Osteoblast (primary cell): ENCODE measurements at places on chromosomes 2 and 18. TPM values are rescaled to one million over a fixed set of nuclear protein-coding genes. Genes with fewer than 3 reads are reported as not detected.
A peak's percentile ranks its signal among the peaks of the same experiment; 100 is the strongest.

TTN gene
- total RNA-seq = under 0.01 TPM in 2 replicates

C2orf80 gene
- total RNA-seq = not detected in 2 replicates

ALPG gene
- not detected in 2 replicates for total RNA-seq

OR6B2 gene
- not detected in 2 replicates for total RNA-seq

PLA2R1 gene
- 19.2 and 19.9 TPM in 2 replicates for total RNA-seq

MEIS1 gene
- 11.9 and 15.9 TPM in 2 replicates for total RNA-seq

SCTR gene
- not detected in 2 replicates for total RNA-seq

ABCB6 gene
- total RNA-seq = 26.2 and 28.2 TPM in 2 replicates

PROKR1 gene
- total RNA-seq = not detected in 2 replicates

RFTN2 gene
- 14.5 and 18.6 TPM in 2 replicates for total RNA-seq

WDPCP gene
- 16.3 and 18.3 TPM in 2 replicates for total RNA-seq

GRCh38 chr2:159010963-159011362 lies 42.5 kb downstream of the TANC1 start:
- no peak for DNase-seq

DNA sequence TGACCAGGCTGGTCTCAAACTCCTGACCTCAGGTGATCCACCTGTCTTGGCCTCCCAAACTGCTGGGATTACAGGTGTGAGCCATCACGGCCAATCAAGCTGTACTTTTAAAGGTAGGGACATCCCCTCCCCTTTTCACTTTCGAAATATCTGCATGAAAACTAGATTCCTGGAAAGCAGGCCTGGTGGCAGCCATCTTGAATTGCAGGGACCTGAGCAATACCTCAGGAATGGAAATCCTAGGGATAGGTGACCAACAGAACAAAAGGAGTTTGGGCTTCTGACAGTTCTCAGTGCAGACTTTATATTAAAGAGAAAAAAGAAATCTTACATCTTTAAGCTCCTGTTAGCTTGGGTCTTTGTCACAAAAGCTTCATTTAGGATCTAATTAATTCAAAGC lies 62.6 kb downstream of the KLF7 start:
- no peak for DNase-seq

DNA sequence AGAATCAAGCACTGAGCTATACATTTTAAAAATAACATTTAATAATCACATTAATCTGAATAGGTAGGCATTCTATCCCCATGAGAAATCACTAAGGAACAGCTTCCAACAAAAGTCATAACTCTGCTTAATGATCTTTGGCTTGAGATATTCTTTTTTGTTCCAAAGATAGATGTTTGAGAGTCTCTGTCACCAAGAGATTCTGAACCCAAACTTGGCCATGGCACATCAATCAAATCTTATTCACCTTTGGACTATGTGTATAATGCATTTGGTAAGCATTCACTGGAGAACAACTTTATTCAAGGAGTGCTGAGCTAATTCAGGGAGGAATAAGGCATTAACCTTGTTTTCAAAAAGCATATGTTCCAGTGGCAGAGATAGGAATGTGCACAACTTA lies 743.3 kb downstream of the SLC4A3 start:
- DNase-seq = no peak

GRCh38 chr2:130985206-130985780 lies 108.0 kb downstream of the FAM168B start:
- DNase-seq = no peak

DNA sequence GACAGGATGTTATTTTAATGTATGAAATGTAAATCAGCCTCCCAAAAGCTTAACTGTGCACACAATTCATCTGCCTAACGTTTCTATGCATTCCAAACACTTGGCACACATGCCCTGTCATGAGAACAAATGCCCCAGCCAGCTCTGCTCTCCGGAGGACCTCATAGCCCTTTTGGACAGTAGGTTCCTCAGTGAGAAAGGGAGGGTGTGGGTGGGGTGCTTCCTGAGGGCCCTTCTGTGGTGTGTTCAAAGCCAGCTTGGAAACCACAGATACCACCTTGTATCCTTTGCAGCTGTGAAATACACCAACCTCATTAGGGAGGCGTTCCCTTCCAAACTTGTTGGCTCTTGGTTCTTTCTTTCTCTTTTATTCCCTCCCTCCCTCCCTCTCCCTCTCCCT lies 102.2 kb upstream of the ASB18 start:
- no peak for DNase-seq

DNA sequence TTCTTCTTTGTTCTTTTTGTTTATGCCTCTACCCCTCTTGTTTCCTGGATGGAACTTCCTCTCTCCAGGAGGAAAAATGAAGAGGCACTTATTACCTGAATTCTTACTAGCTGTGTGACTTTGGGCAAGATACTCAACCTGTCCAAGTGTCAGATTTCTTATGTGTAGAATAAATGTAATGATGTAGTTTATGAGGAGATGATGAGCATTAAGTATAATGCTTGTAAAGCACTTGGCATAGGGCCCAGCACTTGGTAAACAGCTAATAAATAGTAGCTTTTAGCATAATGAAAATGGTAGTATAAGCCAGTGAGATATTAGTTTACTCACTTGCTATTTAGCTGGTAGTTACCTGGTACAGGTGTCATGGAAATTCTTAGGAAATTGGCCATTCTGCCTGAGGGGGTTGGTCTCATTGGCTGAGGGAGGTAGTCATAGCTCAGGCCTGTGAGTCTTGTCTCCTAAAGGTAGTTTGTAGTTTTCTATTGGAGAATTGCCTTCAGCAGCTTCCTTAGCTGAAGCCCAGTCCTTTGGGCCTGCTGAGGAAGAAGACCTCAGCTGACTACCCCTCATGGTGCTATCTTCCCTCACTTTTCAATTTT lies 133.4 kb upstream of the NABP1 start:
- DNase-seq = no peak

- peak; percentile 53 for DNase-seq
These were observed 5.0 kb downstream of the FZD7 start for GRCh38 chr2:202038471-202039277.

DNA sequence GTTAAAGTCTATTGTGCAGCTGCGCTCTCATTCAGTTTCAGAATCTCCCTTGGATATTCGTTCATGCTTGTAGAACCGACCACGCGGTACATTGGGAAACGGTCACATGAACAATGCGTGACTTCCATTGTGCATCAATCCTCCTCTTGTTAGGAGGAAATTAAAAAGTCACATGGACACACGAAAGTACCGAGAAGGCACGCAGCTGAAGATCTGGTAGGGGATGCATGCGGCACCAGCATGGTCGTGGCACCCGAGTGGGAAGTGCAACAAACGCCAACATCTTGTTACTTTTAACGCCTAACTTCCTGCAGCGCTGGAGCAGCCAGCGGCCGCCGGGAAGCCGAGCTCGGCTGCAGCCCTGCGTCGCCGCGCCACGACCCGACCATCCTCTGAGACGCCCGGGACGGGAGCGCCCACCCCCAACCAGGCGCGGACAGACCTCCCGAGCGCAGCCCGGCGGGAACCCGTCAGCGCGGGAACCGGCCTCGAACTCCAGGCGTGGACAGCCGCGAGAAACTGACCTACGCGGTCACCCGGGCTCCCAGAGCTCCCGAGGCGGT lies 412 bp downstream of the OSBPL1A start:
- DNase-seq = peak; percentile 79

GRCh38 chr2:107558295-107558694 lies 268.4 kb upstream of the RGPD4 start:
- no peak for DNase-seq

DNA sequence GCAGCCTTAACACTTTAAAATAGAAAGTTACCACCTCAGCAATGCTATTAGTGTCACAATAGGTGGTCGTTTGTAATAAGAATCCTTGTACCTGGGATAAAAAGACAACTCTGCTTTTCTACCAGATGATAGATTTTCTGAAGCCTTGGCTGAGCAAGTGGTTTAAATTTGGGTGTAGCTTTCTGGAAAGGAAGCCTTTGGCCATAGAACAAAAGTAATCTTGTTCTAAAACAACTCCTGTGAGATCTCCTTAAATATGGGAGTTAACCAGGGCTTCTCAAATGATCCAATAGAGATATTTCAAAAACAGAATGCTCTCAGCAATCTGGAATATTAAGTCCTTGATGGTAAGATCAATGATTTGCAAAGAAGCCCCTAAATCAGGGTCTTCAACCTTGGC lies 261.6 kb downstream of the ZNF516 start:
- DNase-seq = no peak

DNA sequence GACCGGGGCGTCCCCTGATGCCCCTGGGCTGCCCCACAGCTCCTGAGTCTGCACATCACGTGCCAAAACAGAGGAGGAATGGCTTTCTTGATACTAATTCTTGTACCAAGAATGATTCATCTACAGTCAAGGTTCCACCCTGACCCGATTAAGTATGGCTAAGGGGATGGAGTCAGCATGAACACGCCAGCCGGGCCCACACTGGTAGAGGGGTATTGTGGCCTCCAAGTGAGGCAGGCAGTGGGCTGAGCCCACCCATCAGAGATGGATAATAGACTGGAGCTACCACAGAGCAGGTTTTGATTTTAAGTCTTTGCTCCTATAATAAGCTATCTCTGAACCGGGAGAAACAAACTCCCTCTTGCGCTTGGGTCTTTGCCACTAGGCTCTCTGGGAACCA lies 17.9 kb upstream of the GNAL start:
- no peak for DNase-seq

DNA sequence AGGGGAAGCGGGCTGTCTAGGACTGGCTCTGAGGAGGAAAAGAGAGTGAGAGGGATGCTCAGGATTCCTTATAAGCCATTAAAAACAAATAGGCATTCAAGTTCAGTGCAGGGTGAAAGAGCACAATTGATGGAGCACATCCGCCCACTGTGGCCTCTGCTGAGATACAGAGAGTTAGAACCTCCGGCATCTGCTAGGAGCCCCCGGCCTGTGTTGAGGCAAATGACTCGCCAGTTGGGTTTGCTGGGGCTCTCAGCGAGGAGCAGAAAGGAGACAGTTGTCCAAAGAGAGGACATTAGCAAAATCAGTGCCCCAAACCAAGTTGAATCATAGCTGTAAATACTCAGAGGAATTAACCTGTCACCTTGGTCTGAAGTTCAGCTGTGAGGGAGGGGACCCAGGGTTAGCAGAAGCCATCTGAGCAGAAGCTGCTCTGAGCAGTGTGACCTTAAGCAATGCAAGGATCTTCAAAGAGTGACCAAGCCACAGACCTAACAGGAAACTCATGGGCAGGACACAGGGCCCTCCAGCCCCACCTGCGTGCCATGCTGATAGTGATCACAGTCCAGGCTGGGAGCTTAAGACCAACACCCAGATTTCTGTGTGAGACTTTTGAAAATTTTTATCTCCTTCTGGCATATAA lies 23.3 kb upstream of the IL18RAP start:
- DNase-seq = no peak

GRCh38 chr2:74735564-74735963 lies 81.5 kb downstream of the SEMA4F start:
- no peak for DNase-seq

GRCh38 chr2:206920310-206920709 lies 19.0 kb upstream of the CPO start:
- no peak for DNase-seq

DNA sequence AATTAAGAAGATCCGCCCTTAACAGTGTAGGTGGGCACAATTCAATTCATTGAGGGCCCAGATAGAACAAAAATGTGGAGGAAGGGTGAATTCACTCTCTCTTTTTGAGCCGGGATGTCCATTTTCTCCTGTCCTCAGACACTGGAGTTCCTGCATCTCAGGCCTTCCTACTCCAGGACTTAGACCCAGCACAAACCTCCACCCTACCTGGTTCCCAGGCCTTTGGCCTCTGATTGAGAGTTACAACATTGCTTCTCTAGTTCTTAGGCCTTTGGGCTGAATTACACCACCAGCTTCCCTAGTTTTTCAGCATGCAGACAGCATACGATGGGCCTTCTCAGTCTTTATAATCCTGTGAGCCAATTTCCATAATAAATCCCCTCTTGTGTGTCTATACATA lies 87.8 kb upstream of the TMEM17 start:
- no peak for DNase-seq

DNA sequence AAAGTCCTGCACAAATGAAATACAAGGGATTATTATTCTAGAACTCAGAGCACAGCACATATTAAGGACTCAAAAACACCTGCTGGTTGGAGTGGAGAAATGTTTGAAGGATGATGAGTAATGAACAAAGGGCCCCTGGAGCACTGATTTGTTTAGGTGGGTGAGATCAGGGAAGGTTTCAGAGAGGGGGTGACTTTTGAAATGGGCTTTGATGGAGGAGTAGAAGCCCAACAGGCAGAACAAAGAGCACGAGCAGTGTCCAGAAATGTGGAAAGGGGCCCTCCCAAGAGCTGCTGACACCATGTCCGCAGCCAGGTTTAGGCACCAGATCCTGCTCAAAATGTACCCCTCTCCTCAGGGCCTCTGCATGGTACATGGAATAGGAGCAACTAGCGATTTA lies 23.8 kb downstream of the KCNK3 start:
- DNase-seq = no peak

DNA sequence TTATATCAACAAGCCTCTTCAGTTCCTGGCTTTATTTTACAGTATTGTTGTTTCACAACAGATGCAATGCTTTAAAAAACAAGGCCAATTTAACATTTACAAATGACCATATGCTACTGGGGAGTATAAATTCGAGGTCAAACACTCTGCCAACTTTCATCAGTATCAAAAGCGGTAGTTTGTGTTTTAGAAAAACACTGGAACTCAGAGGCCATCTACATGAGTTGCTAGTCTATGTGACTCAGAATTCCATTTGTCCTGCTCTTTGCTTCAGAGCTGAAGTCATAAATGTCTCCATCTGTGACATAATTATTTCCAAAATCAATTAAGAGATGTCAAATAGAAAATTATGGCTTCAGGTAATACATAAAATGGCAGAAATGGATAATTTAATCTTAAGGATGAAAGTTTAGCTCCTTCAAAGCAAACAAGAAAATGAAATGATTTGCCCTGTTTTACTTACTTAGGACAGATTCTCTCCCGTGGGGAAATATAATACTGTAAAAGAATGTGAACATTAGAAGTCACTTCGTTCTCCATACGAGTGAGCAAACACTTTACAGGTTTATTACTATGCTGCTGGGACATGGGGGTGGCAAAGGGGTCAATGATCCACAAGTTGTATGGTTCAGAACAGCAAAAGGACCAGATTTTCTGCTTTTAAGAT lies 3.7 kb downstream of the MEX3C start:
- peak; percentile 87 for DNase-seq

DNA sequence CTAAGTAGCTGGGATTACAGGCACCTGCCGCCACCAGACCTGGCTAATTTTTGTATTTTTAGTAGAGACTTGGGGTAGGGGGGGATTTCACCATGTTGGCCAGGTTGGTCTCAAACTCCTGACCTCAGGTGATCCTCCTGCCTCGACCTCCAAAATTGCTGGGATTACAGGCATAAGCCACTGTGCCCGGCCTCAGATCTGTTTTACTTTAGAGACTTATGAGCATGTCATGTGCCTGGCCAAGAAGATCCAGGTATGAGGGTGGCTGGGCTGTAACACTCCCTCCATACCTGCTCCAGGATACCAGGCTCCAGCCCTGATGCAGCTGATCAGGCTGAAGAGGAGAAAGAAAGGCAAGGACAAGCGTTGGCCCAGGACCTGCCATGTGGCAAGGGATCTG lies 125.0 kb downstream of the LPIN1 start:
- no peak for DNase-seq

GRCh38 chr18:66895631-66896030 lies 291.7 kb upstream of the CDH19 start:
- DNase-seq = peak; percentile 18

GRCh38 chr18:13836559-13836958 lies 12.6 kb downstream of the MC5R start:
- DNase-seq = no peak

- peak; percentile 44 for DNase-seq
These were observed 80.1 kb upstream of the FOSL2 start for GRCh38 chr2:28312307-28313219.

- no peak for DNase-seq
These were observed 937.1 kb downstream of the TSN start for GRCh38 chr2:122692400-122693083.
